Naive thymus-derived CD8-positive, alpha-beta T cell (primary cell): ENCODE measurements at places on chromosomes 4 and X. TPM values are rescaled to one million over a fixed set of nuclear protein-coding genes. Genes with fewer than 3 reads are reported as not detected.

DNA sequence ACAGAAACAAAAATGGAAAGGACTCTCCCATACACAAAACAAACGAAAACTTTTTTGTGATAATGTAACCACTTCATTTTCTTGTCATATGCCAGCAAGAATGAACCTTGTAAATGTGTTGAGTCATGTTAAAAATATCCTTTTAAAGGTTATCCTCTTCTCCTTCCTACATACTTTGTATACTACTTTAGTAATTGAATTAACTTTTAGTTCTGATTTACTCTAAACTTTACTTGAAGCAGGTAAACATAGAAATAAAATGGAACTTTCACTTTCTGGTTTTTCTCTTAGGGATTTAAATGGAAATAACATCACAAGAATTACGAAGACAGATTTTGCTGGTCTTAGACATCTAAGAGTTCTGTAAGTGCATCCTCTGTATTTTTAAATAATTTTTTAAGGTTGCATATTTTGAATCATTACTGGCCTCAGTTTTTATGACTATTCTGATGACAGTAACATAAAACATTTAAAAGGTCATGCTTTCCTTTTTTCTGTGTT, 4.7 kb downstream of the SLIT2 start:
- DNase-seq: no peak

DNA sequence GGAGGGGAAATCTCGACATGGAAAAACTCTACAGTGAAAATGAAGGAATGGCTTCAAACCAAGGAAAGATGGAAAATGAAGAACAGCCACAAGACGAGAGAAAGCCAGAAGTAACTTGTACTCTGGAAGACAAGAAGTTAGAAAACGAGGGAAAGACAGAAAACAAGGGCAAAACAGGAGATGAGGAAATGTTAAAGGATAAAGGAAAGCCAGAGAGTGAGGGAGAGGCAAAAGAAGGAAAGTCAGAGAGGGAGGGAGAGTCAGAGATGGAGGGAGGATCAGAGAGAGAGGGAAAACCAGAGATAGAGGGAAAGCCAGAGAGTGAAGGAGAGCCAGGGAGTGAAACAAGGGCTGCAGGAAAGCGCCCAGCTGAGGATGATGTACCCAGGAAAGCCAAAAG, 1.3 kb downstream of the TCEAL4 start:
- no peak for DNase-seq

- no peak for DNase-seq
Measured at GRCh38 chr4:98046665-98047064, 96.6 kb downstream of the STPG2 start.

GRCh38 chr4:156662921-156663320, 308.7 kb downstream of the PDGFC start:
- DNase-seq: no peak

DNA sequence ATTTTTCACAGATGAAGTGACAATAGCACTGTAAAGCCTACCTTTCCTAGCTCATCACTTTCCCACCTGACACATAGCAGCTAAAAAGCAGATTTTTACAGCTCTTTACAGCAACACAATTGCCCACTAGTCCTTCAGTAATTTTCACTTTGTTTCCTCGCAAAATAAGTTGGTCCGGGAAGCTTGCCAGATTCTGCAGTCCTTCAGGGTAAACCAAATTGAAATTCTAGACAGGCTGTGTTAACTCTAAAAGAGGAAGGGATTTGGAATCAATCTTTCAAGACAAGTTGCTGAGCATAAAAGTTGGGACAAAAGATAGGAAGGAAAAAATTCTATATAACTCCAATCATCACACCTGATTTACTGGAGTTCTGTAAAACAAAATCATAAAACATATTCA, 8.7 kb downstream of the C1QTNF7 start:
- DNase-seq: no peak

DNA sequence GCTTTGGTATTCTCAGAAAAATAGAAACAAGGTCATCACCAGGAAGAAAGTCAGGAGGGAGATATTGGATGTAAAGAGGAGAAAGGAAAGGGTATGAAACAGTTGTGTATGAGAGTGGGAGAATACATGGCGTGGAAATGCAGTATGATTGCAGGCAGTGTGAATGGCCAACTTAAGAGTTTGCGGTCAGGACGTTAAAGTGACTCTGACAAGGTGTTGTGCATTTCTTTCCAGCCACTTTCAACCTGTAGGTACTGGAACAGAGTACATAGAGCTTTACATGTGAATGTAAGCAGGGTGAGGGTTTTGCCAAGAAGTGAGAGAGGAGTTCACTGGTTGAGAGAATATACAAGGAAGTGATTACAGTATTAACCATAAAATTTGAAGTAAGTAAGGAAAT, 15.7 kb downstream of the ATP10D start:
- DNase-seq: no peak

The PCDH19 gene
- not detected for total RNA-seq

DNA sequence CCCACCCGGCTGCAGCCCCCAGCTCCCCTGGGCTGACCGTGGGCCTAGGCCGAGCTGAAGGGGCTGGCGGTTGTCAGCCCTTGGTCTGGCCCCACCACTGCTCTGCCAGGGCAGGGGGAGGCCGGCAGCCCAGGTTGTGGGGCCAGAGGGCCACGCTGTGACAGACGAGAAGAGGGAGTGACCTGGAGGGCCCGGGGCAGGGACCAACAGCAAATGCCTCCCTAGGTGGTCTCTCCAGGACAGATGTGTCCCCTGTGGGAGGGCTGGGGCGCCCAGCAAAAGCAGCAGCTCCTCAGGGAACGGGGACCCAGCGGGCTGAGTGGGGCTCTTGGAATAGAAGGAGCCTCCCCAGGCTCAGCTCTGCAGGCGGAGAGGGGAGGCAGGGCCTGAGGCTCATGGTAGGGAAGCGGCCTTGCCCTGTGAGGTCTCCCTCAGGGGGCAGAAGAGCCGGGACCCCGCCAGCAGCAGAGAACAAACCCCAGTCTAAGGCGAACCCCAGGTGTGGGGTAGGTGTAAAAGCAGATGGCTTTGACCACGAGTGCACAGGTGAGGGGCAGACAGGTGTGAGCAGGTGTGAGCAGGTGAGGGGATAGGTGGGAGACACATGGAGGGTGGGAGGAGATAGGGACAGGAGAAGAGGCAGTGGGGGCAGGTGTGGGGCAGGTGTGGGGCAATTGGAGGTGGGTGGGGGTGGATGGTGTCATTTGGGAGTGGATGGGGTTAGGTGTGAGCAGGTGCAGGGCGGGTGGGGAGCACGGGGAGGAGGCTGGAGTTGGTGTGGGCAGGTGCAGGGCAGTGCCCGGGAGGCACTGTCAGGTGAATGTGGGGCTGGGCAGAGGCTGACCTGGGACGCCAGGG, 34.1 kb upstream of the SPON2 start:
- DNase-seq: no peak

The NOX1 gene
- not detected for total RNA-seq
